ENCODE measurements at places on chromosomes 2 and 18. TPM values are rescaled to one million over a fixed set of nuclear protein-coding genes. Genes with fewer than 3 reads are reported as not detected.

ZNF513 gene
- total RNA-seq: 4.7 TPM

DUSP19 gene
- 15.3 TPM for total RNA-seq

ST8SIA5 gene
- total RNA-seq: 5.9 TPM

DNA sequence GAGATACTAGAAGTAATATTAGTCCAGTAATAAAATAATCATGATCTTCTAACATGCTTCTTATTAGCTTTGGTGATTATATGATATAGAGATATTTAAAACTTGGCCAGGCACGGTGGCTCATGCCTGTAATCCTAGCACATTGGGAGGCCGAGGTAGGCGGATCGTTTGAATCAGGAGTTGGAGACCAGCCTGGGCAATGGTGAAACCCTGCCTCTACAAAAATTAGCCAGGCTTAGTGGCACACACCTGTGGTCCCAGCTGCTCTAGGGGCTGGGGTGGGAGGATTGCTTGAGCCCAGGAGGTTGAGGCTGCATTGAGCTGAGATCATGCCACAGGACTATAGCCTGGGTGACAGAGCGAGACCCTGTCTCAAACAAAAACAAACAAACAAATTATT, 87.0 kb downstream of the WDR7 start:
- H3K27ac ChIP-seq: no peak overlapping the region
- DNase-seq: no peak
- H3K27me3 ChIP-seq: no peaks in the 10 kb centered on the region
- H3K4me1 ChIP-seq: no peaks in the 10 kb centered on the region
- H3K4me3 ChIP-seq: no peak overlapping the region

DNA sequence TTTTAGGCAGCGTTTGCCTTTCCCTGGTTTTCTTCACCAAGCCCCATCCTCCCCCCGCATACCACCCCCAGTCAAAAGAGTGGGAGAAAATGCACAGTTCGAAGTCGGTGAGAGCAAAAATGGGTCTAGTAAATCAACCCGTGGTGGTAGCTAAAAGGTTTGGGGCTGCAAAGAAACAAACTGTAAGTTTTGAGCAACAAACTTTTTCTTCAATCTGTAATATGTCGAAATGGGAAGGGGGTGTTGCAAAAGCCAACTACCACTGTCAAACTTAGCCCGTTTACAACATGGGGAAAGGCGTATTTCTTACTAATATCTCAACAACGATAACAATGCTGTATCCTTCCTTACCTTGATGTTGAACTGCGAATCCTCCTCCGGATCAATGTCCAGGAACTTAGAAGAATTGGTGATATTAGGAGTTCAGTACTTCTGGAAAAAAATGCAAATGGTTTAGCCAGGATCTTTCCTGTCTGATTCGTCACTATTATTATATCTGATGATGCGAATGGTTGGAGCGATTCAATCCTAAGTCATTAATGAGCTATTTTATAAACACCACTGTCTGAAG, 2.4 kb upstream of the SATB2 start:
- no peak for DNase-seq
- no peak overlapping the region for H3K27ac ChIP-seq
- H3K36me3 ChIP-seq: no peaks in the 10 kb centered on the region
- peaks cover 54% of the 10 kb centered on the region for H3K27me3 ChIP-seq
- peak overlapping the region; percentile 78 for H3K4me3 ChIP-seq
- H3K4me1 ChIP-seq: peaks cover 68% of the 10 kb centered on the region

DNA sequence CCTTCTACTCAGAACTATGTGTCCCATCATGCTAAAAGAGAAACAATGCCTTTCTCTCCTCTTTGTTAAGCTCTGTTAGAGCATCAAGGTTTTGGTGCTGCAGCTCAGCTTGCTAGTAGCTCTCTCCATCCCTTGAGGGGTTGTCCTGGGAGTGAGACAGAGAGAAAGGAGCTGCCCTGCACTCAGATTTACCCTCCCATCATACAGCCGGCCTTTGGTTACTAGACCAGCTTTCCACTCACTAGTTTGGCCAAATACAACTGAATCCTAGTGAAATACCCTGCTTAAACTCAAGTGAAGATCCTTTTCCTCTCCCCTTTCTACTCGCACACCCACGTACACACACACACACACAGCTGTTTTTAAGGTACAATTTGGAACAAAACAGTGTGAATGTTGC, 2.3 kb upstream of the CHN1 start:
- H3K36me3 ChIP-seq: no peaks in the 10 kb centered on the region
- no peak overlapping the region for H3K27ac ChIP-seq
- no peak for DNase-seq
